ENCODE measurements at places on chromosomes 11 and 22.

- no peak for DNase-seq
Observed at GRCh38 chr22:49784630-49784971, 43.1 kb downstream of the BRD1 start.

DNA sequence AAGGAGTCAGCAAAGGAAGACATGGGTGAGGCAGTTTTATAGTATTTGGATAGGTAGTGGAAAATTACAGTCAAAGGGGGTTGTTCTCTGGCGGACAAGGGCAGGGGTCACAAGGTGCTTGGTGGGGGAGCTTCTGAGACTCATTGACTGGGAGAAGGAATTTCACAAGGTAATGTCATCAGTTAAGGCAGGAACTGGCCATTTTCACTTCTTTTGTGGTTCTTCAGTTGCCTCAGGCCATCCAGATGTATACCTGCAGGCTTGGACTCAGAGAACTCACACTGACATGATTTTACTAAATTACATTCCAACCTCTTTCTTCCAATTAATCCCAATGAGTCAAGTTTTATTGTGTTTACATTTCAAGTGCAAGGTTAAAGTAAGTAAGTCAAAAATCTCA is 240.5 kb upstream of the API5 start:
- DNase-seq, result no peak

- no peak for DNase-seq
Observed at GRCh38 chr11:95566211-95566610, 223.4 kb downstream of the FAM76B start.

GRCh38 chr22:22748297-22748743 is 103.9 kb downstream of the GGTLC2 start:
- DNase-seq, result peak; percentile 52

DNA sequence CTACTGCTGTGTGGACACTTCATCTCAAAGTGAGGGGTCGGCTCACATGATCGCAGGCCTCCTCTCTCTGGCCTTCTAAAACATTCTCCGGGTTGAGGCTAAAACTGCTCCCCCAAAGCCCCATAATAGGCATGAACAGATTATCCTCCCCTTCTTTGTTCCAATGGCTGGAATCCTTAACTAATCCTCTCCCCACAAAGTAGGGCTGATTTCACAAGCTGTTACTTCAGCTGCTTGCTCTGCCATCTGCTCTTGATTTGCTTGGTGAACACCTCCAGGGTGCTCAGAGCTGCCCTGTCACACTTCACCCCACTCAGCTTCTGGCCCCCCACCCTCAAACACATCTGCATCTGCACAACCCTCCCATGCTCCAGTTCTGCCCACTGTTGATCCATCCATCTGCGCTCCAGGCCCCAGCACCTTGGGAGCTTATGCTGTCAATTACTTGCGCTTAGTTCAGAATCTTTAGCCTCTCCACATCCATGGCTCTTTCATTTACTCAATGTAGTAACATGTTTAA is 173.1 kb upstream of the API5 start:
- DNase-seq, result no peak

DNA sequence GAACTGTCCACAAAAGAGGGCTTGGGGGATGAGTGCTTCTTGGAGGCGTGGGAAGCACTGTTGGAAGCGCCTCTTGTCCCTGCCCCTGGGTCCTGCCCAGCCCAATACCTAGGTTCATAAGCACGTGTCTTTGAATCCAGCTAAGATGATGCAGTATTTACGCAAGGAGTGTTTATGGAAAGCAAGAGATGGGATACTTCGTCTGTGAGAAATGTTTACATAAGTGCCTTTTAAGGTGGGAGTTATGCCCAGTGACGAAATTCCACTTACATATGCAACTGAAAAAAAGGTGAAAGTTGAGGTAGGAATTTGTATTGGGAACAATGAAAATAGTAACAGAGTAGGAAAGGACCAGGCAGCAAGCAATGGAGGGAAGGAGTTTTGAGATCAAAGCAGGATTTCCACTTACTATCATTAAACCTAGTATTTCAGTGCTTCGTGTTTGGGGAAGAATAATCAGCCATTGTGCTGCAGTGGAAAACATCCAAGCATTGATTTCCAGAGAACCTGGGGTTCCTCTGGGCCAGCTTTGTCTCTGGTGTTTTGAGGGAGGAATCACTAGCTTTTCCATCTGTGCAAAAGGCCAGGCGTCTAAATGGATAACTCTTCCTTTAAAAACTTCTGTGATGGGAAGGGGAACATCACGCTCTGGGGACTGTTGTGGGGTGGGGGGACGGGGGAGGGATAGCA is 115.3 kb upstream of the TTC12 start:
- no peak for DNase-seq

DNA sequence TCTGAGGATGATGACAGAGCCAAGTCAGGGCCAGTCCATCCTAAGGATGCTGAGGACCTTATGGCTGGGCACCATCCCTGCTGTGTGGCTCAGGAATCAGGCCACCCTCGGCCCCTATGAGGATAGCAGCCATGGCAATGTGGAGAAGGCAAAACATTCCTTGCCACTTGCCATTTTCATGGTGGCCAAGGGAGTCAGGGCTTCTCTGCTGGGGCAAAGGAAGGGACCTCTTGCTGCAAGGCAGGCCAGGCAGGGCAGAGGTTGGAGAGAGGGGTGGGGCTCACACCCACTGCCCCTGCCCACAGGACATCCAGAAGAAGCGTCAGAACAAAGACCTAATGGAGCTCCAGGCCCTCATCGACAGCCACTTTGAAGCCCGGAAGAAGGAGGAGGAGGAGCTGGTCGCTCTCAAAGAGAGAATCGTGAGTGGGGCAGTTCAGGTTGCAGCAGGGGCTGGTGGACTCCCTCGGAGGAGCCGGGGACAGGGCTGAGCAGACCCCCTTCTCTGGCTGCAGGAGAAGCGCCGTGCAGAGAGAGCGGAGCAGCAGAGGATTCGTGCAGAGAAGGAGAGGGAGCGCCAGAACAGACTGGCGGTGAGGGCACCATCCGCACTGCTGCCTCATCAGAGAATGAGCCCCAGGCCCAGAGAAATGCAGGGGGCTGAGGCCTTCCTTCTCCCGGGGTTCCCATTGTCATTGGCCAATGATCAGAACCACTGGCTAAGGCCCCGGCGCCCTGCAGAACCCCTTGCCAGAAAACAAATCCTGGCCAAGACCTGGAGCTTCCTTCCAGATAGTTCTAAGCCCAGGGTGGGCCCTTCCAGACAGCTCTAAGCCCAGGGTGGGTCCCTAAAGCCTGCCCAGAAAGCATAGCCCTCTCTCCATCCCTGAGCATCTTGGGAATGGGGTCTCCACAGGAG is 13.5 kb upstream of the MRPL23 start:
- DNase-seq, result no peak

DNA sequence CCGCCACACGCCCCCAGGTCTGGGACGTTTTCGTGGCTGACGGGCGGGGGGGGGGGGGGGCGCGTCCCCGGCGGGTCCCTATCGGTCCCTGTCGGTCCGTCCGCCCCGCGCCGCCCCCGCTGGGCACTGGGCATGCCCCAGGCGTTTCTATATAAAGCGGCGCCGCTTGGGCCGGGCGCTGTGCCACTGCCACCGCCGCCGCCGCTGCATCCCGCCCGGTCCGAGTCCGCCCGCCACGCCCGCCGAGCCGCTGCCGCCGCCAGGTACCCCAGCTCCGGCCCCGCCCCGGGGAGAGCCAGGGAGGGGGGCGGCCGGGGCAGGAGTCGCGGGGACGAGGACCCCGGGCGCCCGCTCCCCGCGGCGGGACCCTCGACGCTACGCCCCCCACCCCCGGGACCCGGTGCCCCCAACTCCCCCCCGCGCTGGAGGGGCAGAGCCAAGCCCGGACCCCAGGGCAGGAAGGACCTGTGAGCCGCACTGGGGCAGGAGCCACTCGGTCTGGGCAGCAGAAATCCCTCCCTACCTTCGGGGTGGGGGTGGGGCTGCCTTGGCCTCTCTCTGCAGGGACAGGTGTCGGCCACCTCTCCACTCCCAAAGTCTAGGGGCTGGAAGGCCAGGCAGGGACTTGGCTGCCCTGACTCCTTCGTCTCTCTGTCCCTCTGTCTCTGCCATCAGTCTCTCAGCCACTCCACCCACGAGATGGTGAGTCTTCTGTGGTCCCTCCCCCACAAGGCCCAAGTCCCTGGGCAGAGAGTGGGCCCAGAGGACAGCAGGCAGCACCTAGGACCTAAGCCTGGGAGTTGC is at the start of gene CARNS1:
Gene CARNS1, plus strand, starts transcription at position 178 of the 804 bp plus-strand sequence. Its CDS starts 522 bp downstream, at position 700.
- DNase-seq, result peak; percentile 45

GRCh38 chr22:37054056-37054395 is 2.5 kb downstream of the KCTD17 start:
- no peak for DNase-seq

GRCh38 chr22:21587803-21588611 is 20.5 kb downstream of the UBE2L3 start:
- DNase-seq, result no peak

GRCh38 chr11:44400431-44400830 is 90.5 kb upstream of the ALX4 start:
- DNase-seq, result no peak

- DNase-seq, result no peak
Observed at GRCh38 chr11:68541991-68542390, 81.4 kb downstream of the PPP6R3 start.

- peak; percentile 23 for DNase-seq
Observed at GRCh38 chr11:79076526-79077115, 364.2 kb downstream of the TENM4 start.

DNA sequence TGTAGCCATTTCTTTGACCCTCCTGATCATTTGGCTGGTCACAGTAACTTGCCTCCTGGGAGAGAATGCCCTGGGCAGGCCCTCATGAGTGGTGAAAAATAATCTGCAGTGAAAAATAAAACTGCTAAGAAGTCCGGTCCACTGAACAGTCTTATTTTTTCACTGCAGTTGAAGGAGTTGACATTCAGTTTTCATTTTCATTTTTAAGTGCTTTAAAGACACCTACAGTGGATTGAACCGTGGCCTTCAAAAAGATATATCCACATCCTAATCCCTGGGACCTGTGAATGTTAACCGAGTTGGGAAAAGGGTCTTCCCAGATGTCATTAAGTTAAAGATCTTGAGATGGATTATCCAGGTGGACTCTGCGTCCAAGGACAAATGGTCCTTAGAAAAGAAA is 153.6 kb upstream of the GRK3 start:
- DNase-seq, result no peak

GRCh38 chr22:47572443-47572842 is 810.0 kb downstream of the TBC1D22A start:
- DNase-seq, result no peak

- no peak for DNase-seq
Observed at GRCh38 chr11:99585606-99586005, 564.9 kb downstream of the CNTN5 start.

GRCh38 chr11:85823816-85824215 is 12.9 kb upstream of the SYTL2 start:
- DNase-seq, result peak; percentile 73

GRCh38 chr11:61000426-61000825 is 28.9 kb downstream of the CD6 start:
- no peak for DNase-seq

DNA sequence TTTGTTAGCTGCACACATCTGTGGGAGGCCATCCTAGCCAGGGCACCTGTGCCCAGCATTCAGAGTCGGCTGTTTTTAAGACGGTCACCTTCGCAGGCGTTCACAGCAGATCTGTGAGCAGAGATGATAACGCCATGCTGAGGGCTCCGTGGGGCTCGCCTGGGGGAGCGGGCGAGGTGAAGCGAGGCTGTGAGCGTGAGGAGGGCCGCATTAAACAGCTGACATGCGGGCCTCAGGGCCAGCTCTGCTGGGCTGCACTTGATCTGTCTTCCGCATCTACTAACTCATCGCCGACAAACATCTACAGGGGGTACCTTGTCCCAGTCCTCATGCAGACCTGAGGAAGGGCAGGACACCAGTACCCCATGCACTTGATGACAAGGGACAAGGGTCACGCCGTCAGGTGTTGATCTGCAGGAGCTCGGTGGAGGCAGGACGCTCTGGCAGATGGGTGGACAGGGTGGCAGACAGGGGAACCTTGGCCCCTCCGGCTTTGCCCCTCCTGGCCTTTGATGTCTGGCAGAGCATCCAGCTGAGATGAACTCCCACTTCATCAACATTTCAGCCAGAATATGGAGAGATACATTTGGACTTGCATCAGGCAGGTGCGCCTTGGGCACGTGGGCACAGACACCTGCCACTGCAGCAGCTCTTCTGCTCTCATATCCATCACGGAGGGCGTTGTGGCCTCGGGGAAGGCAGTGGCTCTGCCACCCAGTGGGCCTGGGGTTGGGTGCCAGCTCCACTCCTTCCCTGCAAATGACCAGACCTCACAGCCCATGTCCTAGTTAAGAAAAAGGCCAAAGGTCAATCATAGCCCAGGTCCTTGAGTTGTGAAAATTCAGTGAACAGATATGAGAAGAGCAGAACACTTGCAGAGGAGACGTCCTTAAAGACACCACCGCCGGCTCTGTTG is 822.9 kb downstream of the BRD1 start:
- no peak for DNase-seq

GRCh38 chr11:68935066-68935465 is 31.4 kb downstream of the IGHMBP2 start:
- no peak for DNase-seq

GRCh38 chr11:105910095-105910715 is 111.8 kb downstream of the MSANTD4 start:
- no peak for DNase-seq

DNA sequence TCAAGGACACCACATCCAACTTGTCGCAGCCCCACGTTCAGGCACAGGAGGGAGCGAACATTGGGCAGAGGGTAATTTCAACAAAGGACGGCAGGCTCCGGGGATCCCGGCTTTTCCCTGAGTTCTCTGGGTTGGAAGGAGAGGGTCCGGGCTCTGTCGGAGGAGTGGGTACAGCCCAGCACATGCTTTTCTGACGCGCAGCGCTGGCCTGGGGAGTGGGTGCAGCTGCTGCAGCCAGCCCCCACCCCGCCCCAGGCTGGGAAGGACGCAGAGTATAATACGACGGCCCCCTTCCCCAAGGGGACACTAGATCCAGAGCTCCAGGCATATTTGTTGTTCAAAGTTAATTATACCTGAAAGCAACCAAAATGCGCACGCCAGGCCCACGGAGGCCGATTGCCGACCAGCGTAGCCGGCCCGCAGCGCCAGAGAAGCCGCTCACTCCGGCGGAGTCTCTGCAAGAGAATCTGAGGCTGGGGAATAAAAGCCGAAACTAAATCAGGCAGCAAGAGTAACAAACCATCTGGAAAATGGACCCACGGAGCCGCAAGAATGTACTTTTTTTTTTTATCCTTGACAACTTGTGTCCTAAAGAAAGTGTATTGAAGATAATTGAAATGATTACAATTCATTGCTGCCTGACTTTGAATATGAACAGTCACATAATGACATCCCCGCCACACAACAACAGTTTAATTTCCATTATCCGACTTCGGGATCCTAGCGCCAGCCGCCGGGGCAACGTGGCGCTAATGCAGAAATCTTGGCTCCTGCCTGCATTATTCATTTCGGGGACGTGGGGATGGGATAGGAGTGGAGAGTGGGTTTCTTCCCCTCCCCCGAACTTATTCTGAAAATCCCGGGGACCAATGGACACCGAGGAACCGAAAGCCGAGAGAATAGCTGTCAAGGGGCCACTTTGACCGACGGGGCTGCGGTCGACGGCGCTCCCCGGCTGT is 14.0 kb upstream of the PAX6 start:
- no peak for DNase-seq

- no peak for DNase-seq
Observed at GRCh38 chr11:106186630-106187029, 109.2 kb downstream of the AASDHPPT start.

Data from CD4-positive, alpha-beta T cell treated with Interleukin-6 for 4 hours (primary cell).